ENCODE measurements at places on chromosomes 12 and 14.

GRCh38 chr14:95300002-95300696, 19.6 kb downstream of the CLMN start:
- no peak for DNase-seq

DNA sequence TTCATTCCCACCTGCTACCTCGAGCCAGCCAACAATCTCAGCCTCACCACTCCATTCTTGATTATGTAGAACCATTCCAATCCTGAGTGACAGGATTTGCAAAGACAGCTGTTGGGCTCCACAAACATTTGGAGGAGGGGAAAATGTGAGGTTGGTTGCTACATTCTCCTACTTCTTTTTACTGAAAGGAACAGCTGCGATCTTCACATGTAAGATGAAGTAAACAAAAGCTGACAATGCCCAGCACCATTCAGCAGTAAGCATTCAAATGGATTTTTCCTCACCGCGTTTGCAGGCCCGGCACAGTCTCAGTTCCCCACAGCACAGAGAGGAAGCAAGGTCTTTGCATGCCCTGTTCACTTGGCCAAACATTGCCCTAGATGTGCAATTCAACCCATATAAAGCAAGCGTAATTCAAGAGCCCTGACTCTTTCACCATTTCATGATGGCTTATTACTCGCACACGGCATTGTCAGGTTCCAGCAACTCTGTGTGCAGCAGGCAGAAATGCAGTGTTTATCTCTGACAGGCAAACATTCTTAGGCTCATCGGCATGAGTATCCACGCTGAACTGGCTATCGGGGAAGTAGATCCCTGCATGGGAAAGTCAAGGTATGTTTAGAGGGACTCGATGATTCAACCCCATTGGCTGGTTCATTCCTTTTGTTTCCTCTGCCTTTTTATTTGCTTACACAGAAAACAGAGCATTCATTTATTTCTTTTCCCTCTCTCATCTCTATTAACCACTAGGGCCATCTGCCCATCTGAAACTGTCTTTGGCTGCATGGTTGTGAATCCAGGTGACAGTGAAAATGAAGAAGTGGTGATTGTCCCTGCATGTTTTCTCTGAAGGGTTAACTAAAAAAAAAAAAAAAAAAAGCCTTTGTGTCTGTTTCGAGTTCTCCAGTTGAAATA, 236.1 kb upstream of the PLEKHG7 start:
- no peak for DNase-seq

DNA sequence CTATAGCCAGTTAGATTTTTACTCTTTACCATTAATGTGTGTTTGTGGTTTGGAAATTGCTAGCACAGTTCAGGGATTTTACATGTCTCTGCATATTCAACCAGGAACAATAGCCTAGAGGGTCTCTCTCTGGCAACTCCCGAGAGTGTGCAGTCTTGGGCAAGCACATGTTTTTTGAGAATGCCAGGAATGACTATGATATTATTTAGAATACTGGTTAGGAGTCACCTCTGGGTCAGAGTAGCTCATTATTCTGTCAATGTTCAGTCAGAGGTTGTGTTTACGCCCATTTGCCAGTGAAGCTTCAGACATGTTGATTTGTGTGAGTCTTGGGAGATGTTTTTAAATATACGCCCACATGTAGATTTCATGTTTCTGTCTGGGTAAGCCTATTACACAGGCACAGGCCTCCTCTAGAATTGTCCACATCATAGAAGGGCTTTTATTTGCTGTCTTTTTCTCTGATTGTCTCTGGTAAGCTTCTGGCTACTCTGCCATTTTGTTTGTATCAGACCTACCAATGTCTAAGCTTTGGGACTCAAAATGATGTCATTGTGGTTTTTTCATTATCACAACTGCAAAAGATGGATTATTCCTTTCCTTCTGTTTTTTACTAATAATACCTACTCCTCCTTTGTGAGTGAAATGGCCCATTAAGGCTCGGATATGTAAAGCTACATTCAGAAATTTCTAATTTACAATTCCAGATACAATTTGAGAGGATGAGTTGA, 203.1 kb upstream of the PPFIA2 start:
- DNase-seq = no peak

- DNase-seq = peak; percentile 70
These were observed 10.7 kb upstream of the FKBP4 start for GRCh38 chr12:2783936-2784600.

- no peak for DNase-seq
These were observed 40.6 kb upstream of the EML1 start for GRCh38 chr14:99752486-99753121.

DNA sequence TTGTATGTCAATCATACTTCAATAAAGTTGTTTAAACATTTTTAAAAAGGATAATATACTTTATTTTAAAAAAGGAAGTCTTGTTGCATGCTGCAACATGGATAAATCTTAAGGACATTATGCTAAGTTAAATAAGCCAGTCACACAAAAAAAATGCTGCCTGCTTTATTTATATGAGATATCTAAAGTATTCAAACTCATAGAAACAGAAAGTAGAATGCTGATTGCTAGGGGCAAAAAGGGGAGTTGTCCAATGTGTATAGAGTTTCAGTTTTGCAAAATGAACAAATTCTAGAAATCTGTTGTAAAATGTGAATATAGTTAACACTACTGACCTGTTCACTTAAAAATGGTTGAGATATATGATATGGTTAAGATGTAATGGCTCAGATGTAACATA, 8.7 kb downstream of the KLRC4 start:
- no peak for DNase-seq

DNA sequence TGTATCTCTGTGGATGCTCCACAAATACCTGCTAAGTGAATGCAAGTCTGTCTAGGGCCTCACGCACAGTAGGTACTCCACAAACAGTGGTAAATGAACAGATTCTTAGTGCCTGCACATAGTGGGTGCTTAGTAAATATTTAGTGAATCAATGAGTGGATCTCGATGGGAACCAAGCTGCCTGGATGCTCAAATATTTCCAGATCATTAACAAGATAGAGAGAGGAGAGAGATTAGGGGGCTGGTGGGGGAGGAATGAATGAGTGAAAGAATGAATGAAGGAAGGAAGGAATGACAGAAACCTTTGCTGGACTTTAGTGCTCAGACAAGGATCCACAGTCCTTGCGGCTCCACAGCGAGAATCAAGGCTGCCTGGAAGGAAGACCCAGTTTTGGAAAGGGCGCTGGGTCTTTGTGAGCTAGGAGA, 118.2 kb downstream of the SCARB1 start:
- no peak for DNase-seq

DNA sequence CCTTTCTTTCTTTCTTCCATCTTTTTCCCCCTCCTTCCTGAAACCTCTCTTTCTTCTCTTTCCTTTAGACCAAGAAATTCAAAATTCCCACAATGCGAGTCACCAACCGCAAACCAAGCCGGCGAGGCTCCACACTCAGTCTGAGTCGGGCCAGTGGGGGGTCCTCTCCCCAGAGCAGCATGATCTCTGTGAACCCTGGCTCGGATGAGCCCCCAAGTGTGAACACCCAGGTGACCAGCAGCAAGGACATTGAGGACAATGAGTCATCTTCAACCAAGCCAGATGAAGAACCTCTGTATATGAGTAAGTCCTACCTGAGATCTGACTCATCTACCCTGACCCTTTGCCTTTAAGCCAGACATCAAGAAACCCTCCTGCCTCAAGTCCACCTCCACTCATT, 88.6 kb upstream of the TMEM233 start:
- DNase-seq = no peak

- no peak for DNase-seq
These were observed 138.5 kb upstream of the AMIGO2 start for GRCh38 chr12:47218191-47218654.

- DNase-seq = no peak
These were observed 21.1 kb downstream of the IRF2BPL start for GRCh38 chr14:77007183-77007974.

GRCh38 chr12:59093073-59093772, 172.9 kb upstream of the LRIG3 start:
- DNase-seq = no peak

DNA sequence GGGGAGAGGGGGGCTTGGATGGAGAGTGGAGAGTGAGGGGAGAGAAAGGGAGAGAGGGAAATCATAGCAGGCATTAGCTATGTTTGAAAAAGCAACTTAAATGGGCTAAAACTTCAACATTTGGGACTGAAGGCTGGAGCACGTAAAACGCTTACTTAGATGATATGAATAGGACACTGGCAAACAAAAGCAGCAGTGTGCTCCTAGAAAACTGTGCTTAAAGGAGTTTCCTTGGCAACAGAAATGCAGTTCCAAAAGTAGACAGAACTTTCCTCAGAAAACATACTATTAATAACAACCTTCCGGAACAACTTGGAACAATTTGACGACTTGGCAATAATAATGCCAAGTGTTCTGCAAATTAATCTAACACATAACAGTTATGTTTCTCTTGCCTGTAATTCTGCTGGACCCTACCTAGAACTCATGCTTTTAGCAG, 235.5 kb upstream of the NPAS3 start:
- no peak for DNase-seq

DNA sequence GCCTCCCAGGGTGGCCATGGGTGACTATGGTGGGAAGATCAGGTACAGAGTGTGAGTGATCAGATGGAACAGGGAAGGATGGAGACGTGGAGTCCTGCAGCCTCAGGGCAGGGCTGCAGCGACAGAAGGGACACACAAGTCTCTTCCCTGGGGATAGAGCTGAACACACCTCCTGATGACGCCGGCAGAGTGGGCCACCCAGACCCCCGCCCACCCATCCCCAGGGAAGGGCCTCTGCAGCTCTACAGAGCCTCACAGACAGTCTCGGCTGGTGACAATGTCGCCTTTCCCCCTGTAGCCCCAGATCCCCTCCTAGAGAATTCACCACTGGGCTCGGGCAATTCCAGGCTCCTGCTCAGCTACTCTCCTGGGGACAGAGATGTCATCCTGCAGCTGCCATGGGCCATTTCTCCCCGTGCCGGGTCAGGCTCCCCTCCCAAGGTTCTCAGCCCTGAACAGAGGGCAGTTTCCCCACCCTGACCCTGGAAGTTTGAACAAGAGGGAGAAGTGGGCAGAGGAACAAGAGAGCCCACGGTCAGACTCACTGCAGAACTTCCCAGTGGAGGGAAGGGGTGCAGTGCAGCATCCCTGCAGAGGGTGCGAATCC, 115.7 kb downstream of the NCOR2 start:
- DNase-seq = no peak

GRCh38 chr12:83145325-83145840, 458.7 kb downstream of the TMTC2 start:
- no peak for DNase-seq

- DNase-seq = no peak
These were observed 50.6 kb upstream of the FUT8 start for GRCh38 chr14:65361920-65362319.

DNA sequence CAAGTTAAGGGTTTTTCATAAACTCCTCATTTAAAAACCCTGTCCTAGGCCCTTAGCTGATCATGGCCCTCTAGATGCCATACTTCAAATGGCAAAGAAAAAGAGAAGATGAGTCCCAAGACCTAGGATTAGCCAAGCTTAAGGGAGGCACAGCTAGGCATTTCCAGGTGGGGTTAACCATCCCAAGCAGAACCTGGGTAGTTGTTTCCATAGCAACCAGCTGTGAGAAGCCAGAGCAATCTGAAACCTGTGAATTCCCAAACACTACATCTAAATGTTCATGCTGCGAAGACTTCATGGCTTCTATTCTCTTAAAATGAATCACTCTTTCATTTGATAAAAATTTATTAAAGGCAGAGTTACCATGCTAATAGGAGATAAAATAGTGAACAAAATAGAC, 372.9 kb downstream of the C12orf50 start:
- DNase-seq = no peak

DNA sequence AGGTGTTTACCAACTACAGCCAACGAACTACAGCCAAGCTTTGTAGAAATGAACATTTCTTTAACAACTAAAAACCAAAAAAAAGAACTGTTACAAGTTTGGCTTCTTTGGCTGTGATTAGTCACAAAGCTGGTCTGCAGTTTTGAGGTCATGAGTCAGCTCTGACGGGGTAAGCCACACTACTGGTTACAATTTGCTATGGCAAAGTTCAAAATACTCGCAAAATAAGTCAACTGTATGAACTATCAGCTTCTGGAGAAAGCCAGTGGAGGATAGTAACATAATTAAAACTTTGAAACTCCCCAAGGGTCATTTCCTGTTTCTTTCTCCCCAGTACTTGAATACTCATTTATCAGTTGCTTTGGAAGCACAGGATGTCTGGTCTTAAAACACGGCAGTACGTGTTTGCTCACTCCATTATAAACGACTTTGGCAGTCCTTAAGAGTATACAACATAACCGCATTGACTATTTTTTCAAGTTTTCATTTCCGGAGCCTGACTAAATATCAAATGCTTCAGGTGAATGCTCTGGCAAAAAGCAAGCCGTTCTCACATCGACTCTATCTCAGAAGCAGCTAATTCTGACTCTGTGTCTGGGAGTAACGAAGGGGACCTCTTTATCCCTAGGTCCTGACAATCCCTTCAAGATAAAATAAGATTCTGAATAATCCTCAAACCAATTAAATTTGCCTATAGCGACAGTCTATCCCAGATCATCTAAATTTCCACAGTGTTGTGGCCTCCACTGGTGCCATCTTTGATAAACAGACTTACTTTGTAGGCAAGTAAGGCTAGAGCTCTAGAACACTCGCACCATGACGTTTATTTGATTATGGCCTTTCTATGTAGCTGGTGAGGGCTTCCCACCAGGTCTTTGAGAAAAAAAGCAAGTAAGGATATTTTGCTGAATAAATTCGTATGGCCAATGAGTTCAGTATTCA, 10.6 kb downstream of the PHLDA1 start:
- no peak for DNase-seq

- no peak for DNase-seq
These were observed 10.6 kb upstream of the CDKL1 start for GRCh38 chr14:50407111-50407812.

GRCh38 chr12:48985901-48986300, 7.8 kb downstream of the WNT1 start:
- DNase-seq = no peak

GRCh38 chr12:33813536-33813935, 208.8 kb upstream of the ALG10 start:
- DNase-seq = no peak

DNA sequence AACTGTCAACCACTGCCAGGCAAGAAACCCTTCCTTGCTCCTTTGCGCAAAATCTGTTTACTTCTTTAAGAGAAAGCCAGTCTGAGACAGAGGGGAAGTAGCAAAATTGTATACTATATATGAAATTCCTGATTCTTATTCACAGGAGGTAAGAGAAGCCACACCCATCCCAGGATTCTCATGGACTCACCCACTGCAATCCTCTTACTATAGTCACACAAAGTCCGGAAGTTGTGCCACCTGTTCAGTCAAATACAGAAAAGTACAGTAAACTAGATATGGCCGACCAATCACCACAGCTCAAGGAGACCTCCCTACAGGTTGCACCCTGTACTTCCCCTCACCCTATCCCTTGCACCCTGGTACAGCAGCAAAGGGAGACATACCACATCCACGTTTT, 2.9 kb downstream of the PRMT5 start:
- no peak for DNase-seq

DNA sequence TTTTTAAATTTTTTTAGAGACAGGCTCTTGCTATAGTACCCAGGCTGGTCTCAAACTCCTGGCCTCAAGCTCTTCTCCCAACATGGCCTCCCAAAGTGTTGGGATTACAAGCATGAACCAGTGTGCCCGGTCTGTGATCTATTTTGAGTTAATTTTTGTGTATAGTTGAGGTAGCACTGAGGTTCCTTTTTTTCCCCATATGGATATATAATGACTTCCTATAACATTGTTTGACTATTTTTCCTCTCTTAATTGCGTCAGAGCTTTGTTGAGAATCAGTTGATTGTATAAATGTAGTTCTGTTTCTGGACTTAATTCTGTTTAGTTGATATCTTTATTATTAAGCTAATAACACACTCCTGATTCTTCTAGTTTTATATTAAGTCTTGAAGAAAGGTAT, 8.6 kb upstream of the M6PR start:
- no peak for DNase-seq

Measured in liver (tissue), 10 donors.